Stimulated activated CD8-positive, alpha-beta memory T cell treated with anti-CD3 and anti-CD28 coated beads, Interleukin-12 subunit alpha, Interleukin-12 subunit beta, amount 100 ng/mL, for 4 hours (primary cell): ENCODE measurements at places on chromosomes 3 and 15.

DNA sequence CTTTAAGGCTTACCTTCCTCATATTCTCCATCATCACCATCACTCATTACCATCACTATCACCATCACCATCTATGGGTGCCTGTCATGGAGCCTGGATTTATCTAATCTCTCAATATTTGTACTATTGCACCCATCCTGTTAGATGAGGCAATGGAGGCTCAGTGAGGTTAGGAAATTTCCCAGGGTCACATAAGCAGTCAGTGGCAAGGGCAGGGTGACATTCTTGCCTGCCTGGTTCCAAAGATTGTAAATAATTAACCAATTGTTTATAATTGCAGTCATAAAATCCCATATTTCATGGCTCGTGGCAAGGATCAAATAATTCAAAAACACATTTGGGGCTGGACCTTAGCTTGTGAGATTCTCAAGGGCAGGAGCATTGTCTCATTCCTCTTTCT lies 55.2 kb downstream of the MGLL start:
- no peak for DNase-seq

- no peak for DNase-seq
Measured at GRCh38 chr15:65978110-65978509, 108.8 kb downstream of the RAB11A start.

DNA sequence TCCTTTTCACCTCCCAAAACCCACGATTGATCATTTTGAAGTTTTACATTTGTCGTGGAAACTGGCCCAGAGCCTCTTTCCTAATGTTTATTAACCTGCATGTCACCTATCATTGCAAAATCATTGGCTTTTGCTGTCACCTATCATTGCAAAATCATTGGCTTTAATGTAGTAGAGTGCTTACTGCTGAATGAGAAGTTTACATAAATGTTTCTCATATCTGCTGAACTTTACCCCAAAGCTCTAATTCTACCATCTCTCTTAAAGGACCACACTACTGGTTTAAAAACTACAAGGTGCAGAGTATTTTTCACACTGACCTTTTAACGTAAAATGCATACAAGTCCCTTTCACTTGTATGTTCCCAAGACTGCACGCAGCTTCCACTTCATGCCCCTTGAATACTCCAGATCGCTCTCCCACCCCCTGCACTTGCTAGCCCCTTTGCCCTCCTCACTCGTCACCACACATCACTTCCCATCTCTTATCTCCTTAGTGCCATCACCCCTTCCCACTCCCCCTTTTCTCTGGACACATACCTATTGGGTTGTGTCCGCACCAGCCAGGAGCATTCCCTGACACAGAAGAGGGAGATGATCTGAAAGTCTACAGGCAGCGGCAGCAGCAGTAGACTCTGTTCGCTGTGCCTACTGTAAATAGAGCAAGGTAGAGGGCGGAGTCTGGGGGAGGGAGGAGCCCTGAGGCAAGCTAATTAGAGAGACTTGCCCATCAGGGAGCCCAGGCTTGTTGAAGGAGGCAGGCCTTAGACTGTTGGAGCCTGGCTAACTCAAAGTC lies 30.2 kb upstream of the ATOSA start:
- DNase-seq = no peak

- DNase-seq = no peak
Measured at GRCh38 chr3:194828116-194828515, 142.4 kb downstream of the FAM43A start.

DNA sequence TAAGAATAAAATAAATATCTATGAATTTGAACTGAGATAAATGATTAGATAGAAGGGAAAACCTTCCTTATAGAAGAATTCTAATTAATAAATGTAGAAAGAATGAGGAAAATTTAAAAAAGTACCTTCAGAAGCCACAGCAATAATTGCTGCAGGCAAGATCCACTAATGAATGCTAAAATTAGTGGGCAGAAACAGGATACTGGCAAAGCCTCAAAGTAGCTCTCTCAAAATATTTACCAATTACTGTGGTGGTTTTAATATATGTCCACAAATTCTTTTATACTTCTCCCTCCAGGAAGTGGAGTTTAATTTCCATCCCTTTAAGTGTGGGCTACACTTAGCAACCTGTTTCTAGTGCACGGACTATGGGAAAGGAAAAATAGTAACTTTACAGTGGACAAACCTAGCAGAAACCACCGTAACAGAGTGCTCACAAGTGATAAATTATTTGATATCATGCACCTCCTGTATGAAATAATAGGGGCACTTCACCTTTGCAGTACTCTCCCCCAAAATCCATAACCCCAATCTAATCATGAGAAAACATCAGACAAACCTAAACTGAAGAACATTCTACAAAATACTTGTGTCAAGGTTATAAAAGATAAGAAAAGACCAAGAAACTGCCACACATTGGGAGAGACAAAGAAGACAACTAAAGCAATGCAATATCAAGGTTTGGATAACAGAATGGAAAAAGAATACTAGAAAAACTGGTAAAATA lies 6.8 kb downstream of the PEAK1 start:
- DNase-seq = no peak

GRCh38 chr3:63979093-63979885 lies 44.0 kb downstream of the PSMD6 start:
- no peak for DNase-seq

- DNase-seq = no peak
Measured at GRCh38 chr3:50297384-50297775, 1.8 kb downstream of the HYAL3 start.

DNA sequence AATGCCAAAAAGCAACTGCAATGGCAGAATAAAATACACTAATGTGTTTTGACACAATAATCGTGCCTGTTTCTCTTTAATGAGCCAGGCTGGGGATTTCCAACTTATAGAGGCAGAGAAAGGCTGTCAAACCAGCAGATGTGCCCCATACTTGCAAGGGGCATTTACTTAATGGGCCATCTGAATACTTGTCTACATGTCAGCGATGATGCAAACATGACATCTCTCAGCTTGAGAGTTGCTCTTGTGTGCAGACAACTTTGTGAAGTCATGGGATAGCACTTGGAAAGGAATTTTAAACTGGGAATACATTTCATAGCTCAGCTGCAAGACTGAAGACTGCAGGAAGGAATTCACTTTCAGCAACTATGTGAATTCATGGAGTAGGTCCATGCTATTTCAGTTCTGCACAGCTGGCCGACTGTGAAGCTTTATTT lies 127.4 kb upstream of the ADAMTS9 start:
- no peak for DNase-seq

GRCh38 chr15:80940331-80940730 lies 49.3 kb downstream of the MESD start:
- DNase-seq = no peak

GRCh38 chr3:187999821-188000220 lies 154.1 kb upstream of the LPP start:
- no peak for DNase-seq

DNA sequence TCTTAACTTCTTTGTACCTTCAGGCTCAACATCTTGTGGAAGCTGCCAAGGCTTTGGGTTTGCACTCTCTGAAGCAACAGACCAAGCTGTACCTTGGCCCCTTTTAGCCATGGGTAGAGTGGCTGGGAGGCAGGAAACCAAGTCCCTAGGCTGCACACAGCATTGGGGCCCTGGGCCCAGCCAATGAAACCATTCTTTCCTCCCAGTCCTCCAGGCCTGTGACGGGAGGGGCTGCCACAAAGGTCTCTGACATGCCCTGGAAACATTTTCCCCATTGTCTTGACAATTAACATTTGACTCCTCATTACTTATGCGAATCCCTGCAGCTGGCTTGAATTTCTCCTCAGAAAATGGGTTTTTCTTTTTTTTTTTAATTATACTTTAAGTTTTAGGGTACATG lies 253.1 kb upstream of the GADL1 start:
- DNase-seq = no peak

DNA sequence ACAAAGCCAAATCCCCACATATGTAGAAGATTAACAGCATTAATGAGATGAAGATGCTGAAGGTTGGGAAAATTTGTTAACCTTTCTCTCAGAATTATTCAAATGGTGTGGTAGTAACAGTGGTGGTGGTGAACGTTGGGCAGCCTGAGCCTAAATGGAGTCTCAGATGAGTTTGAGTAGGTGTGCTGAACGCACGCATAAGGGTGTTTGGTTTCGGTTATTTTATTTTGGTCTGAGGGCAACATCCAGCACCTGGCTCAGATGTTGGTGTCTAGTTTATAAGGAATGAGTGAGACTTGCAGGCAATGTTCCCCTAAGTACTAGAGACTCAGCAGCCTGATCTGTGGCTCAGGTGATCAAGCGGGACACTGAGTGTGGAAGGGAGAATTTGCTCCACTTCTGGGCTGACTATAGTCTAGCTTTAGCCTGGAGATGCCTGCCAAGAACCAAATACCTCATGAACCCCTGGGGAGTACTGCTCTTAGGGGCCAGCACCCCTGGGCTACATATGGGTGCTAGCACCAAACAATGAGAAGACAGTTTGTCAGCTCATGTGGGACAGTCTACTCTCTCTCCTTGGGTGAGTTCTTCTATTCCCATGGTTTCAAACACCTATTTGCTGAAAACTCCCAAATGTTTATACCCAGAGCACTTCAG lies 39.5 kb upstream of the ATP2C1 start:
- DNase-seq = no peak

DNA sequence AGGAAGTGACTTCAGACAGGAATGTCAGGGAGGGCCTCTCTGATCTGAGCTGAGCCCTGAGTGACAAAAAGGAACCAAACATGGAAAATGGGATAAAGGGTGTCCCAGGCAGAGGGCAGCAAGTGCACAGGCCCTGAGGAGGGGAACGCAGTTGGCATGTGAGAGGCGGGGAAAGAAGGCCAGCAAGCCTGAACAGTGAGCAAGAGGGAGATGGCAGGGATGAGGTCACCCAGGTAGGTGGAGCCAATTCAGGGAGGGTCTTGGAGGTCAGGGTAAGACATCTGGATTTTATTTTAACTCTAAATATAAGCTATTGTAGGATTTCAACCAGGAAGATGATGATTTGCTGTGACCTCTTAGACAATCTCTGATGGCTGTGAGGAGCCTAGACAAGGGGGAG lies 167.7 kb downstream of the LRTM1 start:
- no peak for DNase-seq

GRCh38 chr3:26145769-26146168 lies 355.9 kb downstream of the OXSM start:
- DNase-seq = no peak

GRCh38 chr3:159757341-159758060 lies 231.1 kb upstream of the IL12A start:
- DNase-seq = no peak

DNA sequence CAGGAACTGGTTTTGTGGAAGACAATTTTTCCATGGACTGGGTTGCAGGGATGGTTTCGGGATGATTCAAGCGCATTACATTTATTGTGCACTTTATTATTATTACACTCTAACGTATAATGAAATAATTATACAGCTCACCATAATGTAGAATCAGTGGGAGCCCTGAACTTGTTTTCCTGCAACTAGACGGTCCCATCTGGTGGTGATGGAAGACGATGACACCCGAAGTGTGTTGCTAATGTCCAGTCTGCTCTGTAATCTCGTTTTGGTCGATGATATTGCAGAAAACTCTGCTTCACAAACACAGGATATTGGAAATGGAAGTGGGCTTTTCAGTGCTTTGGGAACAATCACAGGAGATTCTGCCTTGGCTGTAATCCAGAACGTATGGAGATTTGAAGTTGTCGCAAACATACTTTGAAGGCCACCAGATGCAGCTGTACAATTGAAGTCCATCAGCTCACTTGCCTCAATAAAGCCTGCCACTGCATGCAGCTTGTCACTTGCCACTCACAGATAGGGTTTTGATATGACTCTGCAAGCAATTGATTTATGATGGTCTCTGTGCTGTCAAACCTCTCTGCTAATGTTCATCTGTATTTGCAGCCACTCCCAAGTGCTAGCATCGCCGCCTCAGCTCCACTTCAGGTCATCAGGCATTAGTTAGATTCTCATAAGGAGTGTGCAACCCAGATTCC lies 141.7 kb downstream of the TJP1 start:
- no peak for DNase-seq

DNA sequence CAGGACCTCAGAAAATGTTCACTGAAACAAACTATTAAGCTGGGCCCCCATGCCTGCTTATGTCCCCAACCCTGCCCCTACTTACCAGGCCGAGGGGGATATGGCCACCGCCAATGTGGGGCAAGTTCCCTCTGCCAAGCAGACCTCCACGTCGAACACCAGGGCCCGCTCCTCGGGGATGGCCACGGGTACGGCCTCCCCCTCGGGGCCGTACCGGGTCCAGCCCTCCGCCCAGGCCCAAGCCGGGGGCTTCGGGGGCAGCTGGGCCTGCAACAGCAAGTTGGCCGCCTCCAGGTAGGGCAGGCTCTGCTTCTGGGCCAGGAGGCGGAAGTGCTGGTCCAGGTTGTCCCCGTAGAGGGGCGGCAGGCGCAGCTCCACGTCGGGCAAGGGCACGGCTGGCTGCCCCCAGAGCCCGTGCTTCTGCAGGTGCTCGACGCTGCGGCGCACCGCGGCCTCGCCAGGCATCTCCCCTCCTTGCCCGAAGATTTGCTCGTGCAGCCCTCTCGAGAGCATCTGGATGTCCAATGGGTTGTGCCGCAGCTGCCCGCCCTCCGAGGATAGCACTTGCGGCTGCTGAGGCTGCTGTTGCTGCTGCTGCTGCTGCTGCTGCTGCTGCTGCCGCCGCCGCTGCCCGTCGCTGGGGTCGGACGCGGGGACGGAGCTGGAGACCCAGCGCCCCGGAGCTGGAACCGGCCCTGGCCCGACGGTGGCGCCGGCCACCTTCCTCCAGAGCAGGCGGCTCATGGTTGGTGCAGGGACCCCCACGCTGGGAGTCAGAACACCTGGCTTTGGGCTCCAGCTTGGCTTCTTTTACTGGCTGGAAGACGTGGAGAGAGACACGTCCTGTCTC lies 1.4 kb downstream of the POLG start:
- no peak for DNase-seq
